ENCODE measurements at places on chromosomes 6 and 20. TPM values are rescaled to one million over a fixed set of nuclear protein-coding genes. Genes with fewer than 3 reads are reported as not detected.

DNA sequence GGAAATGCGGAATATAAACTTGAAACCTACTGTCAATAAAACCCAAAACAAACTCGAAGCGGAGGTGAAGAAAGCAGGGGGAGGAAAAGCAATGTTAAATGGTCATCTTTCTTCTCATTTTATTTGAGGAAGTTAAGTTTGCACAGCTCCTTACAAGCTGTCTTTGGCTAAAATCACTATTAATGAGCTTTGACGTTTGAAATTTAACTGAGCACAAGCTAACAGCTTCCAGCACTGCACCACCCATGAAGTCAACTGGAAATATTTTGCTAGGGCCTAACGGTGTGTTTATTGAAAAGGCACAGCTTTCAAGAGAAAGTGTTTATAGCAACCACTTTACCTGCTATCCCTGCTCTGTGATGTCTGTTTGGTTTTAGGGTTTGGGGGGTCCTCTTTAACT, 103.8 kb downstream of the PKHD1 start:
- H3K36me3 ChIP-seq = no peaks in the 10 kb centered on the region
- H3K27ac ChIP-seq = no peak overlapping the region
- DNase-seq = no peak
- H3K27me3 ChIP-seq = peaks cover 12% of the 10 kb centered on the region

GSTA3 gene
- total RNA-seq = not detected

GRCh38 chr20:37914672-37915433, 11.9 kb downstream of the VSTM2L start:
- no peaks in the 10 kb centered on the region for H3K36me3 ChIP-seq
- DNase-seq = peak; percentile 36

GRCh38 chr6:157433678-157434081, 52.7 kb downstream of the ZDHHC14 start:
- no peak overlapping the region for H3K4me3 ChIP-seq
- no peak for DNase-seq
- H3K27me3 ChIP-seq = no peaks in the 10 kb centered on the region
- no peaks in the 10 kb centered on the region for H3K36me3 ChIP-seq

GRCh38 chr6:63269470-63269869, 50.3 kb downstream of the LGSN start:
- no peak overlapping the region for H3K27ac ChIP-seq
- peaks cover 3% of the 10 kb centered on the region for H3K27me3 ChIP-seq
- no peaks in the 10 kb centered on the region for H3K36me3 ChIP-seq

DNA sequence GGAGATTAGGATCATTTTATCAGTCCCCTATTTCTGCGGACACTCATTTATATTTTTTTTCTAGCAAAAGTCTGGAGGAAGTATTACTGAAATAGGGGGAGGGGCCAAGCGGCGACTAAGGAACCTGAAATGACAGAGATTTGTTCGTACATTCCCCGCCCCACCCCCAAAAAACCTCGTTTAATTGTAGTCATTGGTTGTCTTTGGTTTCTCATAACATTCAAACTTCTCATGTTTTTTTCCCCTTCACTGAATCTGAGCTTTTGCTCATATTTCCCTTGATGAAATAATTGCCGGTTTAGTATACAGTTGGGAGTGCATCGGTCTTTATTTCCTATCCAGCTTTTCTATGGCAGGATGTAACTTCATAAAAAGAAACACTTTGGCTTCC, 768 bp upstream of the FYN start:
- peak overlapping the region; percentile 97 for H3K27ac ChIP-seq
- H3K36me3 ChIP-seq = no peaks in the 10 kb centered on the region
- no peaks in the 10 kb centered on the region for H3K27me3 ChIP-seq
- H3K4me3 ChIP-seq = peak overlapping the region; percentile 96
- peak; percentile 53 for DNase-seq

- no peak overlapping the region for H3K27ac ChIP-seq
- H3K36me3 ChIP-seq = peaks cover 11% of the 10 kb centered on the region
- no peak for DNase-seq
- peaks cover 12% of the 10 kb centered on the region for H3K4me1 ChIP-seq
- H3K27me3 ChIP-seq = no peaks in the 10 kb centered on the region
- H3K4me3 ChIP-seq = no peak overlapping the region
Observed at GRCh38 chr20:3190681-3191111, 13.8 kb downstream of the DDRGK1 start.

POPDC3 gene
- not detected for total RNA-seq

DNPH1 gene
- 53.8 TPM for total RNA-seq

GRCh38 chr6:63267828-63268227, 52.0 kb downstream of the LGSN start:
- H3K4me1 ChIP-seq = no peaks in the 10 kb centered on the region
- no peaks in the 10 kb centered on the region for H3K36me3 ChIP-seq
- H3K4me3 ChIP-seq = no peak overlapping the region
- no peak for DNase-seq
- no peak overlapping the region for H3K27ac ChIP-seq
- no peaks in the 10 kb centered on the region for H3K27me3 ChIP-seq

SNAI1 gene
- total RNA-seq = 1.5 TPM

DNA sequence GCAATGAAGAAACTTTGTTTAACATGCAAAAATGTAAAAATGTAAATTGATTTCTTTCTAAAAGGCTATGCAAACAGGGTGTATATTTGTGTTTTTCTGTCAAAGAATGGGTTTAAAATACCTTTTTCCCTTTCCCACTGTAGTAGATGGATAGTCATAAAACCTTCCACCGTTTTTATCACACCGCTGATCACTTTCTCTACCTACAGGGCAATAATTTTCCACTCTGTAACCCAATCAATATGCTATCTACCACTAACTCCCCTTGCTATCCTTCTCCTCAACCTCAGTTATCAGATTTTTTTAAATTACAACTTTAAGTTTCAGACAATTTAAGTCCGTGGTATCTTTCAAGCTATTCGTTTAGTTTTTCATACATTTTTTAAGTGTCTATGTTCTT, 91.4 kb upstream of the ARID1B start:
- no peaks in the 10 kb centered on the region for H3K36me3 ChIP-seq
- peak overlapping the region; percentile 90 for H3K27ac ChIP-seq
- DNase-seq = no peak

DNA sequence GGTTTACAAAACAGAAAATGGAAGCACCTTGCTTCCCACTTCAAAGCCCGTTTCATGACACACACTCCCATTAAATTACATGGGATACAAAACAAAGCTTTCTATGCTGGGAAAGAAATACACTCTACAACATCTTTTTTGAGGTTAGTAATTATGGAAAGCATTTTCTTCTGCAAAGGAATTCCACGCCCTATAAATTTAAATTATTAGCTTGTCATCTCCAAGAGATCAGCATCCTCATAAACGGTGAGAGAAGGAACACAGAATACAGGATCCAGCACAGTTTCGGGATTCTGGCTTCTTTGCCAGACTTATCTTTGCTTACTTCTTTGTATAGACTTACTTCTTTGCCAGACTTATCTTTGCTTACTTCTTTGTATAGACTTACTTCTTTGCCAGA, 1.3 kb upstream of the SMPDL3A start:
- H3K4me3 ChIP-seq = no peak overlapping the region
- peaks cover 35% of the 10 kb centered on the region for H3K27me3 ChIP-seq
- no peak for DNase-seq
- no peaks in the 10 kb centered on the region for H3K36me3 ChIP-seq

BTNL2 gene
- not detected for total RNA-seq

- no peak overlapping the region for H3K27ac ChIP-seq
- peaks cover 10% of the 10 kb centered on the region for H3K27me3 ChIP-seq
- H3K4me1 ChIP-seq = no peaks in the 10 kb centered on the region
- DNase-seq = no peak
- H3K4me3 ChIP-seq = no peak overlapping the region
Observed at GRCh38 chr6:147567141-147567805, 58.8 kb downstream of the SAMD5 start.

- DNase-seq = no peak
- no peaks in the 10 kb centered on the region for H3K36me3 ChIP-seq
- H3K4me1 ChIP-seq = no peaks in the 10 kb centered on the region
- no peak overlapping the region for H3K27ac ChIP-seq
- H3K4me3 ChIP-seq = no peak overlapping the region
Observed at GRCh38 chr6:84685983-84686584, 78.3 kb downstream of the TBX18 start.

DNA sequence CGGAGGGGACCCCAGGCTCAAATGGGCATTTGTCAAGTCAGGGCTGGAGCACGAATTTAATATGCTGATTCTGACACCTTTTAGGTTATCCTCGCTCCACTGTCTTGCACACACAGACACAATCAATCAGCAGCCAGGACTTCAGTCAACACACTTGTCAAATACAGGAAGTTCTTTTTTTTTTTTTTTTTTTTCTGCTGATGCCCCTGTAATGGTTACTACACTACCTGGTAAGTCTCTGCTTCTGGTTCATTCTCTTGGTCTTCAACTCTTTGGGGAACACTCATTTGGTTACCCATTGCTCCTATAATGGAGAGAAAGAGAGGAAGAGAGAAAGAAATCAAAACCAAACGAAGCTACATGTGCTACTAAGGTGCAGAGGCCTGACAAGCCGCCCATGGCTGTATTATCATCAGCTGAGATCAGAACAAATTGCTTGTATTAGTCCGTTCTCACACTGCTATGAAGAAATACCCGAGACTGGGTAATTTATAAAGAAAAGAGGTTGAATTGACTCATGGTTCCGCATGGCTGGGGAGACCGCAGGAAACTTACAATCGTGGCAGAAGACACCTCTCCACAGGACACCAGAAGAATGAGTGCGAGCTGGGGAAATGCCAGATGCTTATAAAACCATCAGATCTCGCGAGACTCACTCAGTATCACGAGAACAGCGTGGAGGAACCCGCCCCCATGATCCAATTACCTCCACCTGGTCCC, 11.8 kb downstream of the BCAS1 start:
- H3K36me3 ChIP-seq = no peaks in the 10 kb centered on the region
- no peak overlapping the region for H3K4me3 ChIP-seq
- H3K4me1 ChIP-seq = peaks cover 12% of the 10 kb centered on the region

LY6G6C gene
- not detected for total RNA-seq

DNA sequence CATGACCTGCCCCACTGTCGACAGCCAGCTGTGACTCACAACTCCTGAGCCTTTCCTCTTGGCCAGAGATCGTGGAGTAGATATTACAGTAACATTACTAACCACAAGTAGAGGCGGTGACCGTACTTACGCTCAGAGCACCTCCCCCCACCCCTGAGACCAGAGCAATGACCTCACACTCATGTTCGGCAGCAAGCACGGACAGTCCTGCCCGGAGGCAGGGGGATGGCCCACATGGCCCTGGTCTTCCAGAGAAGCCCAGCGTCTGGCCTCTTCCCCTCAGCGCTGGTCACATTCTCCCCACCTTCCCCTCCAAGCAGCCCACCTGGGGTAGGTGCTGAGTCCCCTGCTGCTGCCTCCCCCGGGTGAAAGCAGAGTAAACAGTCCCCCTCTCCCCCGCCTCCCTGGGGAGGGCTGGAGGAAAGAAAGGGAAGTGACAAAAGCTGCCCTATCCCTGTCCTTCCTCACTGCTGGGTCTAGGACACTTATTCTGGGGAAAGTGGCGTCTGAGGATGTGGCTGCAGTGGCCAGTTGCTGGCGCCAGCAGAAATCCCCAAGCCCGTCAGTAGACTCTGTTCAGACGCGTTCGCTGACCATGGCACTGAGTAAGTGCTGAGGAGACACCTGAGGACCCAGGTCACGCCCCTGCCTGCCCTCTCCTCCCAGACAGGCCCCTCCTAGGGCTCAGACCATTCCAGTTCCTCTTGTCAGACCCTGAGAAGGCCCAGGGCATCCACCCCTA, 68.5 kb downstream of the MRPL14 start:
- no peaks in the 10 kb centered on the region for H3K4me1 ChIP-seq
- H3K4me3 ChIP-seq = no peak overlapping the region
- no peaks in the 10 kb centered on the region for H3K36me3 ChIP-seq
- no peaks in the 10 kb centered on the region for H3K27me3 ChIP-seq
- no peak for DNase-seq

RIMS4 gene
- total RNA-seq = not detected

DNA sequence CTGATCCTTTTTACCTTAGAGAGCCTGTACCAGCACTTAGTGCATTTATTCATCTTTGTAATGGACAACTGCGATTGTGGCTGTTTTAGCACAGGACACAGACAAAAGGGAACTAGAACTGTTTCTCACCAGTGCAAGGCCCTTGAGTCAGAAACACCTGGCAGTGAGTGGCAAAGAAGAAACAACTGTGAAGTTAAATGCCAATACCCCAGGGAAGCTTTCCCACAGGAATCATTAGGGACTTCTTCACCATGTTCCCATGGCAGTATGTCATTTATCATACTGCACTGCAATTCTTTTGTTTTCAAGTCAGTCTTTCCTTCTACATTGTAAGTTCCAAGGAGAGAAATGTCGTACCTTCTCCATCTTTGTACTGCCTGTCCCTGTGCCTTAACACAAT, 28.6 kb upstream of the CDYL start:
- no peak for DNase-seq
- no peaks in the 10 kb centered on the region for H3K36me3 ChIP-seq
- H3K4me1 ChIP-seq = no peaks in the 10 kb centered on the region
- H3K27ac ChIP-seq = no peak overlapping the region
- H3K27me3 ChIP-seq = no peaks in the 10 kb centered on the region

TSPYL1 gene
- 106 TPM for total RNA-seq

TSBP1 gene
- total RNA-seq = not detected

DNA sequence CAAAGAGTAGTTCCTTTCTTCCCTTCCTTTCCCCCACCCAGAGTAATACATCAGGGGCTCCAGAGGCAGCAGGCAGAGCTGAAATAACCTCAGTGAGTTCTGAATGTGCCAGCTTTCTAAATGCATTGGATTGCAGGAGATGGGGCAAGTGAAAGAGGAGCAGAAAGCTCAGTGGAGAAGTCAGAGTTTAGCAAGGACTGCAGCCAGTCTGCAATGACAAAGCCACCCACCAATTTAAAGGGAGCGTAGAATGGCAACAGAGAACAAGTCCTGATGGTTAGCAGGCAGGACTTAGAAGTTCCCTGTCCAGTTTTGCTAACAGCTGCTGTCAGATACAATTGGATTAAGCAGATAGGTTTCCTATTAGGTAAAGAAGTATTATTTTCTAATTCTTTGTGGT, 203.4 kb upstream of the RIN2 start:
- H3K4me3 ChIP-seq = no peak overlapping the region
- no peaks in the 10 kb centered on the region for H3K36me3 ChIP-seq
- H3K27ac ChIP-seq = peak overlapping the region; percentile 26
- DNase-seq = no peak
- peaks cover 5% of the 10 kb centered on the region for H3K4me1 ChIP-seq

GPR63 gene
- 0.11 TPM for total RNA-seq

- H3K27me3 ChIP-seq = no peaks in the 10 kb centered on the region
- DNase-seq = no peak
- no peak overlapping the region for H3K4me3 ChIP-seq
- H3K4me1 ChIP-seq = no peaks in the 10 kb centered on the region
- no peaks in the 10 kb centered on the region for H3K36me3 ChIP-seq
Observed at GRCh38 chr6:143963158-143963919, 44.7 kb downstream of the PLAGL1 start.

CRYBG1 gene
- 28.2 TPM for total RNA-seq

DNA sequence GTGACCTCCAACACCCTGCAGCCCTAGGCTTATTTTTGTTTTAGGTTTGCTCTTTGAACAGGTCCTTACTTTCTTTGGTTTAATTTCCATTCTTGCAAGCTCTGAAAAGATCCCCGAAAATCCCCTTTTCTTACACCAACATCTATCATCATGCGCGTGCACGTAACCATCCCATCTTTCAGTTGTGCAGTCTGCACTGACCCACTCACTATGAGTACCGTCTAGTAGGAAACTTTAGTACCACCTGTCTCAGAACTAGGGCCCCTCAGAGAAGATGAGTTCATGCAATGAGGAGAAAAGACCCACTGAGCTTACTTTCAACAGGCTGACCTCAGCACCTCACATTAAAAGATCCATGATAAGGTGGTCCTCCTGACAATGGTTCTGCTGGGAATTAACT, 120.6 kb upstream of the AGPAT4 start:
- H3K27ac ChIP-seq = no peak overlapping the region
- H3K4me3 ChIP-seq = no peak overlapping the region
- DNase-seq = no peak
- no peaks in the 10 kb centered on the region for H3K4me1 ChIP-seq
- peaks cover 4% of the 10 kb centered on the region for H3K27me3 ChIP-seq
- H3K36me3 ChIP-seq = no peaks in the 10 kb centered on the region

C6orf132 gene
- 0.08 TPM for total RNA-seq

PSORS1C2 gene
- total RNA-seq = not detected

SIRT5 gene
- total RNA-seq = 24.4 TPM

All from naive thymus-derived CD8-positive, alpha-beta T cell (primary cell).